ENCODE measurements at places on chromosomes 1 and 21.
A peak's percentile ranks its signal among the peaks of the same experiment; 100 is the strongest.

DNA sequence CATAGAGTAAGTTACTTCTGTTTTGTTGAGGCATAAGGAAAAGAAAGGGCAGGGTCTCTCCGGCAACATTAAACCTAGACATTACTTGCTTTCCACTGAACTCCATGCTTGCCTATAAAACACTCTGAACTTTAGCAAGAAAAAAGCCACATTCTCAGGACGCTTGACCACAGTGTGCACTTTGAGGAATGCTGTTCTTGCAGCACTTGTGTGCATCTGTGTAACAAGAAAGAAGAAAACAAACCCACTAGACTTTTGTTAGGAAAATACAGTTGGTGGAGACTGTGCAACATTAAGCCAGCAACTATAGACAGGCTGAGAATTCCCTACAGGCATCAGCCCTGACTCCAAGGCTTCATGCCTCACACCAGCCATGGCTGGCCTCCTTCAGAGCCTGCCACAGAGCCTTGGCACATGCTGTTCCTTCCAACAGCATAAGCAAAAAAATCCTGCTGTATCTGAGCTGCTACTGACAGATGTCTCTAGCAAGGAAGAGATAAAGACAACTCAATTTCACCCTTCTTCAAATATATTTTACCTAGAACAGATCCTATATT is 5.8 kb downstream of the PDZK1 start:
- DNase-seq, result no peak

GRCh38 chr1:20028726-20029125 is 41.3 kb upstream of the PLA2G5 start:
- no peak for DNase-seq

GRCh38 chr21:44509539-44509938 is 30.5 kb downstream of the KRTAP10-1 start:
- no peak for DNase-seq

GRCh38 chr1:32071758-32072621 is 749 bp upstream of the TMEM39B start:
- DNase-seq, result peak; percentile 81

- DNase-seq, result no peak
These were observed 717 bp downstream of the B4GALT3 start for GRCh38 chr1:161176468-161177111.

- DNase-seq, result no peak
These were observed 820 bp upstream of the TTF2 start for GRCh38 chr1:117059334-117059677.

- peak; percentile 41 for DNase-seq
These were observed 10.0 kb downstream of the GBP5 start for GRCh38 chr1:89262643-89263042.

- DNase-seq, result no peak
These were observed 95.4 kb downstream of the INTS7 start for GRCh38 chr1:211939876-211940468.

DNA sequence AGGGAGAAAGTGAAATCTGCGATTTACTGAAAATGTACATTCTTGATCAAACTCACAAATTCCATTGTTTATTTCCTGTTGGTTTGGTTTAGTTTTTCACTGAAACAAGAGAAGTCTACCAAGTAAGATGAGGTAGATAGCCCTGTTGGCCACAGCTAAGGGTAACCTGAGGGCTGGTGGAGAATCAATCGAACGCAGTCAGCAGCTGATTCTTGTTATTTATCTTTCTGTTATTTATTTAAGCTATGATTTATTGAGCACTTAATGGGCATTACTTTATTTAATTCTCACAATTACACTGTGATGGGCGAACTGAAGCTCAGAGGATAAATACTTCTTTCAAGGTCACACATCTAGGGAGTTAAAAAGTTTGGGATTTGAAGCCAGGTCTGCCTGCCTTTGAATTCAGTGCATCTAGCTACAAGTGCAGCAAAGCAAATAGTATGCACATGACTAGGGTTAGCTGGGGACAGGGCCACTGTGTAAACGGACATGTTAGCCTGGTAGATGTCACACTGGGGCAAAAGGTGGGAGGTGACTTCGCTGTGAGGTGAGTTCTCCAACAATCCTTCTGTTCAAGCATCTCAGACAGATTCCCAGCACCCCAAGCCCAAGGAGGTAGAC is 106.5 kb upstream of the GADD45A start:
- DNase-seq, result no peak

DNA sequence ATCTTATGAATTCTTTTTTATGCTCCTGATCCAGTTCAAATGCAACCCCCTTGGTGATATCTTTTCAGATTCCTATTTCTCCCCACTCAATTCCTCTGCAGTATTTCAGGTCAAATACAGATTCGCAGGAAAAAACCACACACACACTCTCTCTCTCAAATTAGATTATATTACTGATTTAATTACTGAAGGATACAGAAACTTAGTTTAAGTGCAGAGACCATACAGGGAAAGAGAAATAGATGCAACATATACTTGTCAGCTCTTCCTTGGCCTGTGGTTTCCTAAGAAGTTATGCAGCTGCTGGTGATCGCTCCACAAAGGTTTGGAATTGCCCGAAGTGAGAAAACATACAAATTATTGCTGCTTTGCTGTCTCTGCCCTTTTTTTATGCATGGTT is 400.9 kb downstream of the AGBL4 start:
- DNase-seq, result no peak

DNA sequence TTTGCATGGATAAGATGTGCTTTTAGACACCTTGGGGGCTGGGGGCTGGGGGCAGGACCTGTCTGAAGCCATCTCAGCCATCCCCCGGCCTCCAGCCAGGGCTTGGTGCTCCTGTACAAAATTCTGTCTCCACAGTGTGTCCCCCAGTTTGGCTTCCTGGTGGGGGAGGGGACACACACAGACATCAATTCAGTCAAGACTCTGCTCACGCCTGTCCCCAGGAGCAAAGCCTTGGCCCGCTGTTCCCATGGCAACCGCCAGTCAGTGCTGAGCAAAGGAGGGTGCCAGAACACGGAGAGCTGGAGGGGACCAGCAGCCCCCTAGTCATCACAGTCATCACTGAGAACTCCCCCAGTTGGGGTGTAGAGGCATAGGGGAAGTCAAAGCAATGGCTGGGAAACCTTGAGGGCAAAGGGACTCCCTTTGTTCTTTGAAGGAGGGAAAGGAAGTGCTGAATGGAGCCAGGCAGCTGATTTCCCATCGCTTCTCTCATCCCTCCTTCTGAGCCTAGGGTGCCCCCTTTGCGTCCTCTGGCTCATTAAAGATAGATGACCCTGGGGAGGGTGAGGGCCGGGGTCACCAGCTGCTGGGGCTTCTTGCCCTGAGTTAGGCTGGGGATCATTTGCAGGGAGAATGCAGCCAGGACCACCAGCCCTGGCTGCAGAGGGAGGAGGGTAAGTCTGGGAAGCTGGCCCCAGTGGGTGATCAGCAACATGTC is 134.9 kb upstream of the IPO9 start:
- no peak for DNase-seq

DNA sequence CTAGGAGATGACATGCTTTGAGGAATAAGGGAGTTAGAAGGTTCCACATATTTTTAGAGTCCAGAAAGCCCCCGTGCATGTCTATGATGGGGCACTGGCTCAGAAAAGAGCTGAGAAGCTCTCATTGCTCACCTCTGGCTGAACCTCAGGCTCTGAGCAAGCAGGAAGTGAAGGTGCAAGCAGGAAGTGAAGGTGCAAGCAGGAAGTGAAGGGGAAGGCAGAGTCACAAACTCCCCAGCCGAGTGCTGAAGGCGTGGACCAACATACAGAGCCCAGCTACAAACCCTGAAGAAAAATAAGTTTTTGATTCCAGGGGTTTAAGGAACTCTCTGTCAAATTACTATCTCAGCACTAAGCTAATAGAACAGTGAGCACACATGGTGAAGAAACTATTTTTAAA is 7.0 kb downstream of the KRTAP10-8 start:
- DNase-seq, result no peak

- DNase-seq, result no peak
These were observed 944 bp upstream of the AGO3 start for GRCh38 chr1:35929730-35930592.

DNA sequence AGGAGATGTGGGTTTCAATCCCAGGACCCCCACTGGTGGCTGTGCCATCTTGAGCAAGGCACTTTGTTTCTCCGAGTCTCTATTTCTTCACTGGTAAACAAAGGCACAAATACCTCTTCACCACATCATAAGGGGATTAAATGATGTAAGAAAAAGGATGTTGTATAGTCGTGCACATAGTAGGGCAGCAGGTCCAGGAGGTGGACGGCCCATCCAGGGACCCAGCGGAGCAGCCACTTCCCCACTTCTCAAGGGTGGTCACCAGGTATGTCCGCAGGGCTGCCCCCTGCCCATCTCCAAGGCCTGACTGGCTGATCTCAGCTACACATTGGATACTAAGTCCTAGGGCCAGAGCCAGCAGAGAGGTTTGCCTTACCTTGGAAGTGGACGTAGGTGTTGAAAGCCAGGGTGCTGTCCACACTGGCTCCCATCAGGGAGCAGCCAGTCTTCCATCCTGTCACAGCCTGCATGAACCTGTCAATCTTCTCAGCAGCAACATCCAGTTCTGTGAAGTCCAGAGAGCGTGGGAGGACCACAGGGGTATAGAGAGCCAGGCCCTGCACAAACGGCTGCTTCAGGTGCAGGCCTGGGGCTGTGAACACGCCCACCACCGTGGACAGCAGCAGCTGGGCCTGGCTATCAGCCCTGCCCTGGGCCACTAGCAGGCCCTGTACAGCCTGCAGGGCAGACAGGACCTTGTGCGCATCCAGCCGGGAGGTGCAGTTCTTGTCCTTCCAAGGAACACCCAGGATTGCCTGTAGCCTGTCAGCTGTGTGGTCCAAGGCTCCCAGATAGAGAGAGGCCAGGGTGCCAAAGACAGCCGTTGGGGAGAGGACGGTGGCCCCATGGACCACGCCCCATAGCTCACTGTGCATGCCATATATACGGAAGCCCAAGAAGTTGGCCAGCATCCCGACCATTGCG is 4.0 kb downstream of the AGT start:
- DNase-seq, result no peak

- DNase-seq, result no peak
These were observed 33.5 kb downstream of the CYYR1 start for GRCh38 chr21:26539566-26539965.

GRCh38 chr21:35840197-35840799 is 220.0 kb downstream of the SETD4 start:
- DNase-seq, result peak; percentile 66

DNA sequence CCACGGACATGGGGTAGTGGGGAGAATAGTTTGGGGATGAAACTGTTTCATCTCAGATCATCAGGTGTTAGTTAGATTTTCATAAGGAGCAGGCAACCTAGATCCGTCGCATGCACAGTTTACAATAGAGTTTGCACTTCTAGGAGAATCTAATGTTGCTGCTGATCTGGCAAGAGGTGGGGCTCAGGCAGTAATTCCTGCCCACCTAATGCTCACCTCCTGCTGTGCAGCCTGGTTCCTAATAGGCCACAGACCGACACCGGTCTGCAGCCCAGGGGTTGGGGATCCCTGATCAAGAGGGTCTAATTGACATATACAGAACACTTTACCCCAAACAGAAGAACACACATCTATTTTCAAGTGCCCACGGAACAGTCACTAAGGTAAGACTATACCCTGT is 275.1 kb downstream of the PTPRU start:
- no peak for DNase-seq

GRCh38 chr1:33296082-33296458 is 24.8 kb downstream of the A3GALT2 start:
- no peak for DNase-seq
